ENCODE measurements at places on chromosomes 5 and 9. TPM values are rescaled to one million over a fixed set of nuclear protein-coding genes. Genes with fewer than 3 reads are reported as not detected.

Gene RNF183
- 0.88 TPM for total RNA-seq

Gene SLC6A18
- not detected for total RNA-seq

Gene SPINK13
- not detected for total RNA-seq

Gene ROPN1L
- 31.7 TPM for total RNA-seq

Gene KIF4B
- not detected for total RNA-seq

Gene PLAC8L1
- not detected for total RNA-seq

Gene SLC1A3
- total RNA-seq: 35.5 TPM

Gene C5orf58
- not detected for total RNA-seq

GRCh38 chr5:5351288-5351979 lies 71.0 kb upstream of the ICE1 start:
- DNase-seq: no peak
- no peak overlapping the region for H3K27ac ChIP-seq
- no peaks in the 10 kb centered on the region for H3K36me3 ChIP-seq
- H3K4me3 ChIP-seq: no peak overlapping the region
- H3K27me3 ChIP-seq: no peaks in the 10 kb centered on the region

DNA sequence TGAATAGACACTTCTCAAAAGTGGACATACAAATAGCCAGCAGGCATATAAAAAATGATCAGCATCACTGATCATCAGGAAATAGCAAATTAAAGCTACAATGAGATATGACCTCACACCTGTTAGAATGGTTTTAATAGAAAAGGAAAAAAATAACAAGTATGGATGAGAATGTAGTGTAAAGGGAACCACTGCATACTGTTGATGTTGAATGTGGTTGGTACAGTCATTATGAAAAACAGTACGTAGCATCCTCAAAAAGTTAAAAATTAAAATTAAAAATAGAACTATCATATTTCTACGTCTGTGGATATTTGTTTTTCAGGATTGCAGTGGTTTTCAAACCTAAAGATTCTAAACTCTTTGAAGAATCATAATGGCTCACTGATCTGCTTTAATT lies 215.1 kb upstream of the NREP start:
- no peak overlapping the region for H3K4me3 ChIP-seq
- no peaks in the 10 kb centered on the region for H3K27me3 ChIP-seq
- no peak overlapping the region for H3K27ac ChIP-seq
- H3K4me1 ChIP-seq: peaks cover 35% of the 10 kb centered on the region

DNA sequence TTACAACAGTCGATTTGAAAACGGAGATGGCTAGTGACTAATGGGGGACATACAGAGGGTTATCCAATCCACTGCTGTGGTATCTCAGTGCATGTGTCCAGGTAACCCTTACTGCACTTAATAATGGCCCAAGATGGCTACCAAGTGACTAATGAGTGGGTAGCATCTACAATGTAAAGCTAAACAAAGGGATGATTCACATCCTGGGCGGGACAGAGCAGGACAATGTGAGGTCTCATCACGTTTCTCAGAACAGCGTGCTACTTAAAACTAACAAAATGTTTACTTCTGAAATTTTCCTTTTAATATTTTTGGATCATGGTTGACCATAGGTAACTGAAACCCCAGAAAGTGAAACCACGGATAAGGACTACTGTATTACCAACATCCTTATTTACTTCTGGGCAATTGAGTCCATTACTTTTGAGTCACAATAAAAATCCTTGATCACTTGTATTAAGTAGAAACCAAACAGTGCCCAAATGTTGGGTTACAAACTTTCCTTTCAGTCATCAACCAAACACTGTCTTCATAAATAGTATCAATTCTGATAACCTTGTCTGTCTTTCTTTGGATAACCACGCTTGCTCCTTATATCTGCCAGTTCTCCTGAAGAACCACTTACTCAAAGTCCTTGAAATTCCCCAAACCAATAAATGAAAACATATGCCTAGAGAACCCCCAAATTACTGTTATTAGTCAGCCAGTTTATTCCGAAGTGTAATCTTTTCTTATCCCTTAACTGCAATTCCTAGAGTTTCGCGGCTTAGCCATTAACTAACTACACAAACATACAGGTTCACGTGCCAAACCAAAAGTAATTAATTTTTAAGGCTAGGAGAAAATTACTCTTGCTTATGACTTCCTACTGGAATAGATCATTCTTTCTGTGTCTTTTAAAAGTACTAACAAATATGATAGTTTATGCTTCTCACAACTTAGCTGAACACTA lies 59.7 kb downstream of the ELL2 start:
- no peak overlapping the region for H3K27ac ChIP-seq
- peaks cover 1% of the 10 kb centered on the region for H3K4me1 ChIP-seq
- no peak overlapping the region for H3K4me3 ChIP-seq
- H3K36me3 ChIP-seq: peaks cover 7% of the 10 kb centered on the region
- no peaks in the 10 kb centered on the region for H3K27me3 ChIP-seq

DNA sequence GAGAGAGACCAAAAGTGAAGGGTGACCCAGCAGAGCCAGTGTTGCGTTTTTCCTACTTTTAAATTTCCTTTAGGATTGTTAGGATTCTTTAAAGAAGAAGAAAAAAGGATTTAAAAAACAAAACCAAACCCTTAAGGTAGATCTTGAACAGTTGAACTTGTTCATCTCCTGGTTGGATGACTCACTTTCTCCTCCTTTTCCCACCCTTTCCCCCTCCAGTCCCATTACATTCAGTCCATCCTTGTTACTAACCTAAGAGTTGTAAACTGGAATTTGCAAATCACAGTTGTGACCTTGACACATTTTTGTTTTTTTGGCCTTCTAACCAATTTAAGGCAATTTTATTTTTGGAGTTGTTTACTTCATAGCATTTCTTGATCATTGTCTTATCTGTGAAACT lies 289.2 kb downstream of the ARHGAP26 start:
- H3K27me3 ChIP-seq: no peaks in the 10 kb centered on the region
- H3K36me3 ChIP-seq: peaks cover 3% of the 10 kb centered on the region
- H3K27ac ChIP-seq: no peak overlapping the region
- DNase-seq: no peak
- no peak overlapping the region for H3K4me3 ChIP-seq

- no peak overlapping the region for H3K4me3 ChIP-seq
- peak; percentile 72 for DNase-seq
- H3K36me3 ChIP-seq: no peaks in the 10 kb centered on the region
- no peaks in the 10 kb centered on the region for H3K27me3 ChIP-seq
These were observed 131.0 kb downstream of the ADAMTS16 start for GRCh38 chr5:5270958-5271785.

GRCh38 chr5:150138551-150139265 lies 16.9 kb downstream of the PDGFRB start:
- peaks cover 55% of the 10 kb centered on the region for H3K4me1 ChIP-seq
- DNase-seq: peak; percentile 98
- no peaks in the 10 kb centered on the region for H3K36me3 ChIP-seq
- no peak overlapping the region for H3K27ac ChIP-seq
- no peak overlapping the region for H3K4me3 ChIP-seq

DNA sequence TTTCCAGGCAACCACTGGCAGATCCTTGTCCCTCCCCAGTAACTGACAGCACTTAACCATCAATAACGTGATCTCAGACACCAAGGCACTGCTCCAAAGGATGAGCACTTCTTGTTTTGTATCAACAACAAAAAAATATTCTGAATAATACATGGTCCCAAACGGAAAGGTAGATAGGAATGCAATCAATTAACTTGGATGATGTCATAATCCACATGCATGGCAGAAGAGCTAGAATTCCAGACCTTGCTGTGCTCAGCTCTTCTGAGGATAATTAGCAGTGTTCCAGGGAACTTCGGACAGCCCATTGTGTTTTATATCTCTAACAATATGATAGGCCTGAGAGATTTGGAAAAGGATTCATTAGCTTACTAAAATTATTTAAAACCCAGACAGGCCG lies 288.4 kb upstream of the PCSK5 start:
- no peak overlapping the region for H3K27ac ChIP-seq
- no peaks in the 10 kb centered on the region for H3K36me3 ChIP-seq
- no peaks in the 10 kb centered on the region for H3K4me1 ChIP-seq
- no peak overlapping the region for H3K4me3 ChIP-seq
- no peak for DNase-seq
- no peaks in the 10 kb centered on the region for H3K27me3 ChIP-seq

DNA sequence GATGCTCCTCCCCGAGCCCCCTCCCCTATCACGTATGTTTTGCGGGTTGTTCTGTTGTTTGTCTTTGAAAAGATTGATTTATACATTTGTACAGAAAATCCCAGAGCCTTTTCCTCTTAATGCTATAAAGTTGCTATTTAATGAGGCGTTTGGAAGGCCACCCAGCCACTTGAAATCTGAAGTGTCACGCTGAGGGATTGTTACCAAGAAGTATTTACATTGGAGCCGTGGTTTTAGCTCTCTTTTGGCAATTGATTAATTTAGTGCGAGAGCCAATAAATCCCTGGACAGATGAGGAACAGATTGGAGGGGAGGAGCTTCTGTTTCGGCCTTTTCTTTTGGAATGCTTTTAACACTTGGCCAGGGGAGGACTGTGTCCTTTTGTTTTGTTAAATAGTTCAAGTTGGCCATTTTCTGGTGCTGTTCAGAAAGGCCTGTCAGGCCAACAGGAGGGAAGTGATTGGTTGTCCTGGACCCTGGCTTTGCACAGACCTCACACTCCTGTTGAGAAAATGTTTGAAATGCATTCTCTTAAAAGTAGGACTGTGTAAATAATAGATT lies 250.2 kb downstream of the PDZD2 start:
- H3K36me3 ChIP-seq: no peaks in the 10 kb centered on the region
- peak; percentile 96 for DNase-seq
- no peaks in the 10 kb centered on the region for H3K4me1 ChIP-seq
- H3K27me3 ChIP-seq: no peaks in the 10 kb centered on the region
- H3K4me3 ChIP-seq: no peak overlapping the region
- peak overlapping the region; percentile 15 for H3K27ac ChIP-seq

DNA sequence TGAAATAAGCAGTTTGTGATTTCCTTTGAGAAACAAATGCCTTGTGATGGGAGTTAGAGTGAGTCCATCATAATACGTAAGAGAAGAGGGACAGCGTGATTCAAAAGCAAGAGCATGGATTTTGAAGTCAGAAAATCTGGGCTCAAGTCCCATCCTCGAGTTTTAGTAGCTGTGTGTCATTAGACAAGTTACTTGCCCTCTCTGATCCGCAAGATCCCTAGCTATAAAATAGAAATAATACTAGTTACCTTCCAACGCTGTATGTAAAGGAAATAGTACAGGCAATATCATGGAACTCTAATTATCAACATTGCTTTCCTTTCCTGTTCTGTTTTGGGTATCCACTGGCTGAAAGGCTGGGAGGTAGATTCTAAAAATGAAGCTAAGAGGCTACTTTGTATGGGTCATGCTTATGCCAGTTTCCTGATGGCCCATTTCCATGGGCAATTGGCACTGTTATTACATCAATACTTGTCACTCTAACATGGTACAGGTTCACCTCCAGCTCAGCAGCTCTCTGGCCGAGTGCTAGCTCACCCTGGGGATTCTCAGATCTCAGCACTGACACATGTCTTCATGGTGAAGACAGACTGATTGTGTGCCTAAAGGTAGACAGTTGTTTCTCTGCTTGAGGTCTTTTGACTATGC lies 241.7 kb upstream of the KLF4 start:
- H3K27me3 ChIP-seq: no peaks in the 10 kb centered on the region
- H3K36me3 ChIP-seq: no peaks in the 10 kb centered on the region
- DNase-seq: no peak
- no peak overlapping the region for H3K27ac ChIP-seq

GRCh38 chr5:62720031-62720441 lies 141.4 kb downstream of the LRRC70 start:
- no peak overlapping the region for H3K4me3 ChIP-seq
- H3K27ac ChIP-seq: no peak overlapping the region
- no peaks in the 10 kb centered on the region for H3K27me3 ChIP-seq
- DNase-seq: peak; percentile 49
- peaks cover 12% of the 10 kb centered on the region for H3K4me1 ChIP-seq

GRCh38 chr5:4646715-4647375 lies 493.3 kb upstream of the ADAMTS16 start:
- no peaks in the 10 kb centered on the region for H3K4me1 ChIP-seq
- H3K27me3 ChIP-seq: no peaks in the 10 kb centered on the region
- no peak overlapping the region for H3K27ac ChIP-seq
- no peaks in the 10 kb centered on the region for H3K36me3 ChIP-seq

DNA sequence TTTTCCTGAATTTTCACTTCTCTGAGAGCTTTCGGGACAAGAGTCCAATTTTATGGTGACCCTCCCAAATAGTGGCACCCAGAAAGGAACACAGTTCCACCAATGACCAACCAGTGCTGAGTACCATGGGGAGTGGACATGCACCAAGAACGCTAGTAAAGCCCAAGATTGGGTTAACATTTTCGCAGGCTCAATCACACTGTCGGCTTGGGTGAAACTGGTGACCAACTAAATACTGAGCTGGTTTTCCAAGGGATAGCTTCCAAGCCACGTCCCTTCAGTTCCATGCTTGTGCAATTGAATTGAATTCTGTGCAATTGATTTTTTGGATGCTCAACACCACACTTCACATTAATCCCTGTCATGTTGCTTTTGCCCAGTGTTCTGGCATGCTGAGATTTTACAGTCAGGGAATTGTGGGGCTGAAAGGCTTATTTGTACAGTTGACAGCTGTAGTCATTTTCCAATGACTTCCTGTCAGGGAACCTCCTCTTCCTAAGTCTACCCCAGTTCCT lies 37.6 kb upstream of the TRMT10B start:
- H3K36me3 ChIP-seq: no peaks in the 10 kb centered on the region
- no peak overlapping the region for H3K27ac ChIP-seq
- H3K4me3 ChIP-seq: no peak overlapping the region
- H3K4me1 ChIP-seq: no peaks in the 10 kb centered on the region
- H3K27me3 ChIP-seq: no peaks in the 10 kb centered on the region

- peak; percentile 29 for DNase-seq
- no peaks in the 10 kb centered on the region for H3K27me3 ChIP-seq
- H3K27ac ChIP-seq: no peak overlapping the region
- no peaks in the 10 kb centered on the region for H3K36me3 ChIP-seq
These were observed 49.2 kb downstream of the EQTN start for GRCh38 chr9:27247756-27248155.

DNA sequence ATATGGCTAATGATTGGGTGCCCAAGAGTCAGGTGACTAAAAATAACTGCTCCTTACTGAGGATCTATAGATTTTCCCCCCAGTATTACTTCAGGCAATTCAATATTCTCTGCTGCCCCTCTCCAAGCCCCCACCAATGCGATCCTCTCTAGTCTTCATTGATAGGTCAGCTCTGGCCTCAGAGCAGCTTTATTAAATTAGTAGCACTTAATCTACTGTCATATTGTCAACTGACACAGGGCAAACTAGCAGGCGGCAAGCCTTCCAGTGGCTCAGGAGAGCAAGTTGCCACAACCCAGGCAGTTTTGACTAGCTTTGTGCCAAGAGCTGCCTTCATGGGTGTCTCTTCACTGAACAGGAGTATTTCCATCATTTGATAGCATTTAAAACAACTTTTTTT lies 462.9 kb downstream of the BNC2 start:
- DNase-seq: peak; percentile 69
- H3K4me3 ChIP-seq: no peak overlapping the region
- H3K4me1 ChIP-seq: peaks cover 11% of the 10 kb centered on the region
- H3K27ac ChIP-seq: no peak overlapping the region

DNA sequence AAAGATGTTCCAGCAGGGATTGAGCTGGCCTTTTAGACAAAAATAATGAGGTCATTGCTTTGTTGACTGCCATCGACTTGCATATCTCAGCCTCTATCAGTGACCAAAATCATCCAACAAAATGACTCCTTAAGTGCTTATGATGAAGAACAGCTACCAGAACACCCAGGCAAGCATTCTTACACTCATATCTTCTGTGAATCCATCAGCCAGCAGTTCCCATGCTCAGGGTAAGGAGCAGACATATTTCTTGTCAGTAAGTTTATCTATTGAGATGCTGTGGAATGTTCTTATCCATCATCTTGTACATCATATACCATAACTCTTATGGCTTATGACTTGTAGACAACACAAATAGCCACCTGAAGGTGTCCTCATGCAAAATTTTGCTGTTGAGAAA lies 20.2 kb upstream of the SPDL1 start:
- no peaks in the 10 kb centered on the region for H3K27me3 ChIP-seq
- no peaks in the 10 kb centered on the region for H3K36me3 ChIP-seq
- H3K27ac ChIP-seq: no peak overlapping the region
- H3K4me3 ChIP-seq: no peak overlapping the region
- DNase-seq: no peak
- no peaks in the 10 kb centered on the region for H3K4me1 ChIP-seq

Measured in lung (tissue), 17 donors.